ENCODE measurements at places on chromosomes 11 and 22.

DNA sequence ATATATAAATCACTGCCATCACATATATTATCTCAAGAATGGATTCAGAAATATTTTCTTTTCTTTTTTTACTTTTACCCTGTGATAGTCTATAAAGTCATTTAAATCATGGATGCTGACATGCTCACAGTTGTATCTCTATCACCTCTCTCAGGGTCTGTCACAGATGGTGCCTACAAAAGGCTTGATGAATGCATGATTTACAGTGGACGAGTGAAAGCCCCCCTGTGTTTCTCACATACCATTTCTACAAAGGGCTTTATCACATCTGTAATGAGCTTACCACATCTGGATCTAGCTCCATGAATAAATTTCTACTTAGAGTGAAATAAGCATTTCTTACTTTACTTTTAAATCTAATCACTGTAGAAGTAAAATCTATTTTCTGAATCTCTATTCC, 121.4 kb upstream of the CARD18 start:
- DNase-seq: no peak

DNA sequence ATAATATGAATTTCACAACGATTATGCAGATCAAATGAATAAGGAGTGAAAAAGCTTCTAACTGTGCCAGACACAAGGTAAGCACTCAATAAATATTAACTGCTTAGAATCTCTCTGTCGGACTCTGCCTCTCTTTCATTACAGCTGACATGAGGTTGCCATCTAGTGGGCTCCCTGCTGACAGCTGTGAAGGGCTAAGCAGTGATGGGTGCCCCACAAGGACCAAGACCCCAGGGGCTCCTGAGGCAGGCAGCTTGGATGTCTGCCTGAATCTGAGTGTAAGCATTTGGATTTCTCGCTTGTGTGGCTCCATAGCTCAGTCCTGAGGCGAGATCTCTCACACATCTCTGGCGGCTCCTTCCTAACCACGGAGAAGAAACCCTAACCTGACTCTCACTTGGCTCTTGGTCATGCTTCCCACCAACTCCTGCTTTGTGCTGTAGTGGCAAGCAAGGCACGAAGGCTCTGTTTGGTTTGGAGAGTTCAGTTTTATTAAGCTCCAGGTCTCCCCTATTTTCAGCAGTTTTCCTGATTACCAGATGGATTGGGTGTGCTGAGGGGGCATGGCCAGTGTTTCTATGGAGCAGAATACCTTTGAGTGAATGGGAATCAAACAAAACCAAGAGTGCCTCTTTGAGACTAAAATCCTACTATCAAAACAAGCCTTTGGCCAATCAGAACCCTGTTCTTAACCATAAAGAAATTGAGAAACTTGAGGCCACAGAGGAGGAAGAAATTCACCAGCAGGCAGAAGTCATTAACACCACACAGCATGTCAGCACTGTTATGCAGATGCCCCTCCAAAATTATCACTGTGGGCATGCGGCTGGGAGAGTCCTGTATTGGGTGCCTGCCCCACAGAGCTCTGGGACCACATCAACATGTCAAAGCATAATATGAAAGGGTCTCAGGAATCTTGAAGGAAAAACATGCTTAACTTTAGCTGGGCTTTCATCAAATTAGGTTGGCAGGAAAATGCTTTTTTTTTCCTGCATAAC, 152.8 kb upstream of the NTM start:
- DNase-seq: no peak

- DNase-seq: no peak
Observed at GRCh38 chr11:101931692-101932091, 15.4 kb upstream of the ANGPTL5 start.

GRCh38 chr11:33719587-33719986, 16.6 kb downstream of the CD59 start:
- no peak for DNase-seq

DNA sequence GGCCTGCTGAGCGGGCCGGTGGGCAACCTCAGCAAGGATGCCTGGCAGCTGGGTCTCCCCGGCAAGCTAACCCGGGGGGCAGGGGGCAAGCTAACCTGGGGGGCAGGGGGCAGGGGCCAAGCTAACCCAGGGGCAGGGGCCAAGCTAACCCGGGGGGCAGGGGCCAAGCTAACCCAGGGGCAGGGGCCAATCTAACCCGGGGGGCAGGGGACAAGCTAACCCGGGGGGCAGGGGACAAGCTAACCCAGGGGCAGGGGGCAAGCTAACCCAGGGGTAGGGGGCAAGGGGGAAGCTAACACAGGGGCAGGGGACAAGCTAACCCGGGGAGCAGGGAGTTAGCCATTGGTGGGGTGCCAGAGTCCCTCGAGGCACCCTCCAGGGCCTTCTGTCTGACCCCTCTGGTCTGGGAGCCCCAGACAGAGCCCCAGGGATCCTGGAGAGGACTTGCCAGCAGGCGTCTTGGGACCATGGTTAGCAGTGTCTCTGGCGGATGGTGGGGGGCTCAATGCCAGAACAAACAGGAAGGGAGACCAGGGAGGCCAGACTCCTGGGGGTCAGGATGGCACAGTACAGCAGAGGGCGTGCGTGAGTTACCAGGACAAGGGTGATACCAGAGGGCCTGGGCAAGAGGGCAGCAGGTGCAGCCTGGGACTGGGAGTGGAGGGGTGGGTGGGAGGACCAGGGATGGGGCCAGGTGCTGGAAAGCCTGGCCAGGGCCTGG, 16.1 kb downstream of the IGF2 start:
- DNase-seq: no peak

- no peak for DNase-seq
Observed at GRCh38 chr11:112961146-112961668, at the start of gene NCAM1. Gene NCAM1 (plus strand): TSS chr11:112961420.

- peak; percentile 79 for DNase-seq
Observed at GRCh38 chr11:12075822-12076821, 34.3 kb upstream of the MICAL2 start.

DNA sequence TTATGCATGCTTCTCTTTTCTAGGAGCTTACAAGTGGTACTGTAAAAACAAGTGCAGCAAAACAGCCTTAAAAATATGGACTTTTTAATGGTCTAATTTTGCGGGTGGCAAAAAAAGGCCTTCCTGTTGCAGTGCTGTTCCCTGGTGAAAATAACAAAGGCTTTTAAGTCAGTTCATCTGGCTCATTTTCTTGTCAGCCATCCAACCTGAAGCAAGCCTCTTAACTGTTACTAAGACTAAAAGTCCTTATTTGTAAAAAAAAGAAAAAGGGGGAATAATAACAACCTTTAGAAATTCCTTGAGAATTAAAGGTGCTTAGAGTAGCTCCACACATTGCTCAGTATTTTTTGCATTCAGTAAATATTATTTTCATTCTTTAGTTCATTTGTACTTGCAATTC, 200.5 kb upstream of the CHORDC1 start:
- DNase-seq: no peak

DNA sequence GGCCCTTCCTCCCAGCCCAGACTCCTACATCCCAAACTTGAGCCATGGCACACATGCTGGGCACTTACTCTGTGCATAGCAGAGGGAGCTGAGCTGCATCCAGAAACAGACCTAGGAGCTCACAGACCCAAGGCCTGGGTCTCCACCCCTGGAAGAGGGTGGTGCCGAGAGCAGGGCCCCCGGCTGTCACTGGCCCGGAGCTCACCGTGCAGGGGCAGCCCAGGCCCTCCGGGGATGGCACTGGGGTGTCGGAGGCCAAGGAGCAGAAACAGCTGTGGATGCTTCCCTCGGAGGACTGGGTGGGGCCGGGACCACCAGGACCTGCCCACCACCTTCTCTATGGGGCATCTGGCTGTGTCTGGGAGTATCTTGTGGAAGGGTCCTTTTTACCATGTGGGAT, 4.3 kb upstream of the APOBEC3A start:
- DNase-seq: no peak

- DNase-seq: no peak
Observed at GRCh38 chr11:75024068-75024449, 35.3 kb downstream of the NEU3 start.

- DNase-seq: no peak
Observed at GRCh38 chr22:27164781-27165503, 507.6 kb downstream of the MIAT start.

GRCh38 chr11:46564459-46564858, 29.4 kb downstream of the AMBRA1 start:
- DNase-seq: no peak

DNA sequence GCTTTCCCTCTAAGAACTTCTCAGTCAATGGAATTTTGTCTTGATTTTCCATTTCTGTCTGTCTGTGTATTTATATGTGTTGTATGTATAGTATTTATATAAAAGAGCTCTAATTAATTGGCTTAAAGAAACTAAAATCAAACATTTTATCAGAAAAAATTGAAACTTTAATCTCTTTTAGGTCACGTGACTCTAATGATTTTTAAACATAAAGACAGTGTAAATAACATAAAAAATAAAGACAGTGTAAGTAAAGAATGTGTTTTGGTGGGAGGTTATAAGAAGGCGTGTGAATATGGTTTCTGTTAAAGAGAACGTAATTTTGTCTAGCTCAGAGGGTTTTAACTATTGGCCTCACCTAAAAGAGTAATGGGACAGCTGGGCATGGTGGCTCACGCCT, 2.4 kb downstream of the JAML start:
- DNase-seq: no peak
